ENCODE measurements at places on chromosomes 12 and 14. TPM values are rescaled to one million over a fixed set of nuclear protein-coding genes. Genes with fewer than 3 reads are reported as not detected.

ADAMTS20 gene
- not detected for total RNA-seq

GZMH gene
- not detected for total RNA-seq

PIANP gene
- total RNA-seq = under 0.01 TPM

SDSL gene
- 7.5 TPM for total RNA-seq

HOXC6 gene
- total RNA-seq = not detected
